AG10803 (cell line): ENCODE measurements at places on chromosomes 12 and 14.

GRCh38 chr14:37637341-37637740 is 41.9 kb downstream of the TTC6 start:
- DNase-seq, result no peak

- no peak for DNase-seq
These were observed 685.0 kb downstream of the TMEM121 start for GRCh38 chr14:106211334-106211900.

DNA sequence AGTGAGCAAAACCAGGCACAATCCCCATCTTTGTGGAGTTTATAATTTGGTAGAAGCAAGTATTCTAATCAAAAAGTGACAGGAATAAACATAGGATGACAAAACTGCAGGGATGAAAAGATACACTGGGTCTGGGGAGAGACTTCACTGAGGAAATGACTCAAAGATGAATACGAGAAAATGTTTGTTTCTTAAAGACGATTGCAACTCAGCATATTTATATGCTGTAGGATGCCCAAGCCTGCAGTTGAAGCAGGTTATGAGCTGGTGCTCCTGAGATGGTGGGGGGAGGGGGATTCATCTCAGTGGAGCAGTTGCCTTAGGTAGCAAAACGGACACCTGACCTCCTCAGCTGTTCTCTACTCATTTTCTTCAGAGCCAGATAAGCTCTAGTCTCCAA is 13.4 kb upstream of the SLC38A4 start:
- no peak for DNase-seq

GRCh38 chr12:54412786-54413185 is 6.3 kb downstream of the ITGA5 start:
- no peak for DNase-seq

DNA sequence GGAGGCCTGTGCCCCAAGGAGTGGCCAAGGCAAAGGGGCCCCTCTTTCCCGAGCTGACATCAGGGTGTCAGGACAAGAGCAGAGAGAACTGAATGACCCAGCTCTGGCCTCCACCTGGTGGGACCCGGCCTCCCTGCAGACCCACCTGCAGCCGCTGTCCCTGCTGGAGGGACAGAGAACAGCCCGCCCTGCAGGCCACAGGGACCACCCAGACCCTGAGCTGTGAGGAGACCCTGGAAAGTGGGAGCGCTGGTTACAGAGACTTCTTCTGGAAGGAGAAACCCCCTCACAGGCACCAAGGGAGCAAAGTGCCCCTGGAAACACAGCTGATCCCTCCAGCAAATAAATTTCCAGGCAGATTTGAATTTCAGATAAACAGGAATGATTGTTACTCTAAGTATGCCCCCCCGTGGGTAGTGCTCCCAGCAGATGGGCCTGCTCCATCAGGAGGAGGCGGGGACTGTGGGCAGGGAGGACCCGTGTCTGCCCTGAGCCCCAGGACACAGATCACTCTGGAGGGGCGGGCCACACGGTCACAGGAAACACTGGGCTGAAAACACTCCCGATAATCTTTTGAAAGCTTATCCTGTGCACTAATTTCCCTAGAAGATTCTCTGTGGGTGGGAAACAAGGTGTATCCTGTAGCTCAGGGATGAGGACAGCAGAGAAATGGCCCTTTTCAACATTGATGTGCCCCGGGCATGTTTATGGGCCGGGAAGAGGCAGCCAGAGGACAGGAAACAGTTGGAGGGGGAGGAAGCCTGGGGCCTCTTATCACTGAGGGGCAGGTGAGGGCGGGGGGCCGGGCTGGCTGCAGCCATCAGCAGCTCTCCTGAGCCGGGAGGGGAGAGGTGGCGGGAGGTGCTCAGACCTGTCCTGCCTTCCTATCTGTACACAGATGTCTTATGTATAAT is 276.0 kb downstream of the ADGRD1 start:
- DNase-seq, result no peak
